Activated CD8-positive, alpha-beta memory T cell treated with anti-CD3 and anti-CD28 coated beads for 1 hour (primary cell): ENCODE measurements at places on chromosomes 16 and 17.

DNA sequence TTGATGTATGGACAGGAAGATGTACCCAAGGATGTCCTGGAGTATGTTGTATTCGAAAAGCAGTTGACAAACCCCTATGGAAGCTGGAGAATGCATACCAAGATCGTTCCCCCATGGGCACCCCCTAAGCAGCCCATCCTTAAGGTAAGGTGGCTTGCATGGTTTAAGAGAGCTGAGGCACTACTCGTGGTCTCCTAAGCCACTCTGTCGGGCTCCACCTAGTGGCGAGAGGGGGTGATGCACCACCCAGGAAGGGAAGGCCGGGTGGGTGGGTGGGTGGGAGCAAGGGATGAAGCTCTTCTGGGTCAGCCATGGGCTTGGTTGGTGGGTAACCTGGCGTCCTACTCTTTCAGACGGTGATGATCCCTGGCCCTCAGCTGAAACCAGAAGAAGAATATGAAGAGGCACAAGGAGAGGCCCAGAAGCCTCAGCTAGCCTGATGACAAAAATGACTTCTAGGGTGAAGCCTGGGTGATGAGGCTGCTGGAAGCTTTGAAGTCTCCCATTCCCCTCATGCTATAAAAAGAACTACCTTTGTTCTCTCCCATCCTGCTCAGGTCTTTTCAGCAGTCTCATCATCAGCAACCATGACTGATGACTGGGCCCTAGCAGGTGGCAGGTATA is 21.5 kb downstream of the GPR179 start:
- peak; percentile 54 for DNase-seq

- no peak for DNase-seq
Observed at GRCh38 chr16:55913716-55914115, 38.5 kb upstream of the CES5A start.

- DNase-seq: no peak
Observed at GRCh38 chr17:43597624-43598356, 51.6 kb upstream of the ETV4 start.

- DNase-seq: no peak
Observed at GRCh38 chr17:12519956-12520594, 145.6 kb upstream of the MYOCD start.

- DNase-seq: no peak
Observed at GRCh38 chr16:66006485-66006884, 360.0 kb upstream of the CDH5 start.

DNA sequence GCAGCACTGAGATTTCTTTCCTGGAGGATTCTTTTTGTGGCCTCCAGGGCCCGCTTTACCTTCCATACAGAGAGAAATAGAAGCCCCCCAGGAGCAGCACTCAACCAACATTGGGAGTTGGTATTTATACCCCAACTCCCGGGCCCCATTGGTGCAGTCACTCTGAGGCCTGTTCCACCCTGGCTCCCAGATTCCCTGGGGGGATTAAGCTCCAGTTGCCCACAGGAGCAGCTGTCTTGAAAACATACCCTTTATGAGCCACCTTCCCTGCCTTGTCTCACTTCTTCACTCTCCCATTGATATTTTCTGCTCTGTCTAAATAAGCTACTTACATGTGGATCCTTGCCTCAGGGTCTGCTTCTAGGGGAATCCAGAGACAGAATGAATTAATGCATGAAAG is 167.8 kb downstream of the KATNIP start:
- DNase-seq: no peak

DNA sequence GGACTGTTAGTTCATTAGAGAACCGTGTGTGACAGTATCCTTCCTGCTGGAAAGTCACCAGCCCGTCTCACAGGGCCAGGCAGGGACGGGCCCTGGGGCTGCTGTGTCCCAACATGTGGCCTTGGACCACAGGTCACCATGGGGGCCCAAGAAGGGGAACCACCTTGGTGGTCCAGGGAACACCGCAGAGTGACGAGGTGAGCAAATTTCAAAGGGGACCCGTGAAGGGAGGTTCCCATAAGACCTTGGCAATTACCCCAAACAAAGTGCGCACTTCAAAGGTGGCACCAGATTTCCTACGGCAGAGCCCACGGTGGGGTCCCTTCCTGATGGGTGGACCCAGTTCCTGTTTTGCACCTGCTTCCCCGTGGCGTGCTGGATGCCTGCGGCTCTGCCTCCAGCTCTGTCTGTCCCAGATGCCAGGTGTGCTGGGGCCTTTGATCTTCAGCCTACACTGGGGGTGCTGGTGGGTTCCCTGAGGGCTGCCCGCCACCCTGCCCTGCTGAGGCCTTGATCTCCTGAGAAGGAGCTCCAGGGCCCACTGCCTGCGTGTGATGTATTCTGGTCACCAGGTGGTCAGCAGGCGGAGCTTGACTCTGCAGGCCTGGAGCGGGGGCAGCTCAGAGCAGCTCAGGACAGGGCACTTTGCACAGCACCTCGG is 27.0 kb downstream of the SLC7A5 start:
- DNase-seq: no peak

DNA sequence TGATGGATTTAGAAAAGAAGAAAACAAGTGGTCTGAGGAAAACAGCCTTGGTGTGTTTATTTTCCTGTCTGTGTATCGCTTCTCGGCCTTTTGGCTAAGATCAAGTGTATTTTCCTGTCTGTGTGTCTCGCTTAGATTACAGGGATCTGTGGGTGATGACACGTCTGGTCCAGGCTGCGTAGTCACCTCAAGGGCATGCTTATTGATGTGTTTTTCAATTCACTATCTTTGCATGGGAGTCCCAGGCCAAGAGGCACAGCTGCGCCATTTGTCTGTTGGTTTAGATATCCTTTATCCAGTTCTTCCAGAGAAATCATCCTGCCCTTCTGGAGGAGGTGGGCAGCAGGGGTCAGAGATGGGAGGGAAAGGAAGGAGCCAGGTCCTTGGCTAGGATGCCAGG is 47.1 kb upstream of the STH start:
- DNase-seq: no peak

DNA sequence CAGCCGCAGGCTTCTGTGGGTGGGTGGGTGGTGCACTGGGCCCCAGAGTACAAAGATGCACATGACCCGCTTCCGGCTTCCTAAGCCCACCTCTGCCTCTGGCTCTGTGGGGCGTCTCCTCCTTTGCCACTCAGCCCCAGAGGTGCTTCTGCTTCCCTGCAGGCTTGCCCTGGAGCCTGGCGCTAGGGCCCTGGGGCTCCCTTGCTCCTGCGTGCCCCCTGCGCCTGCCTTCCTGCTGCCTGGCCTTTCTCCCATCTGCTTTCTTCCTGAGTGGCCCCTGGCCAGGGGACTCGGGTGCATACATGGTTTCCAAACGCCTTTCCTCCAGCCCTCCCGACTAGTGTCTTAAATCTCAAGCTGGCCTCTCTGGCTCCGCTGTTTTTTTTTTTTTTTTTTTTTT is 3.4 kb downstream of the WWOX start:
- no peak for DNase-seq

- DNase-seq: no peak
Observed at GRCh38 chr17:42329025-42329976, 41.0 kb downstream of the STAT5A start.

DNA sequence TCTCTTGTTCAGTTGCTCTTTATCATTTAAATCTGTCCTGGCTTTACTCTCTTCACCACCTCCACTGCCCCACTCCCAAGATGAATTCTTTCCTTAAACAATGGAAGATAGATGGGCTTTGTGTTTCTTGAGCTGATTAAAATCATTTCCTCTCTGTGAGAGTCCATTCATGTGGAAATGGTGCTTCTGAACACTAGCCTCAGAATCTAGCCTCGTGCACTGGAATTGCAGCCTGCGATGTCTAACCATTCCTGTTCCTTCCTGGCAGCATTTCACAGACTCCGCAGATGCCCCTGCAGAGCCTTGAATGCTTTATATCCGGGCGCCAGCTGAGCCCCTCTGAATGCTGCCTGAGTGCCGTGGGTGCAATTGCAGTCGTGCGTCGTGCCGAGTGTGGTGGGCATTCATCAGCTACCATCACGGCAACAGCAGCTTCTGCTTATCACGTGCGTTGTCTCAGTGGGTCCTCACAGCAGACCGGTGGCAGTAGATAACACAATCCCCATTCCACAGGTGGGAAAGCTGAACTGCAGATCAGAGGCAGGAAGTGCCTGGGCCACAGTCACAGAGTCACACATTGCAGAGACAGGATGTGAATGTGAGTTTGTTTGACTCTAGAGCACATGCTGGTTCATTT is 172.8 kb upstream of the WSCD1 start:
- no peak for DNase-seq

DNA sequence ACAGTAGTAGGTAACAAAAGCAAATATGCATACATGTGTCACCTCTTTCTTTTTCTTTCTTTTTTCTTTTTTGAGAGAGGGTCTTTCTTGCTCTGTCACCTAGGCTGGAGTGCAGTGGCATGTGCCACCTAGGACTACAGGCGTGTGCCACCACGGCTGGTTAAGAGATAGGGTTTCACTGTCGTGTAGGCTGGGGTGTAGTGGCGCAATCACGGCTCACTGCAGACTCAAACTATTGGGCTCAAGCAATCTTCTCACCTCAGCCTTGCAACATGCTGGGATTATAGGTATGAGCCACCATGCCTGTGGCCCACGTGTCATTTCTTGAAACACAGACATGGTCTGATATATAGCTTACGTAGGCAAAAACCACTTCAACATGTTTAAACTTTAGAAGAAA is 397.7 kb upstream of the PMFBP1 start:
- DNase-seq: no peak

DNA sequence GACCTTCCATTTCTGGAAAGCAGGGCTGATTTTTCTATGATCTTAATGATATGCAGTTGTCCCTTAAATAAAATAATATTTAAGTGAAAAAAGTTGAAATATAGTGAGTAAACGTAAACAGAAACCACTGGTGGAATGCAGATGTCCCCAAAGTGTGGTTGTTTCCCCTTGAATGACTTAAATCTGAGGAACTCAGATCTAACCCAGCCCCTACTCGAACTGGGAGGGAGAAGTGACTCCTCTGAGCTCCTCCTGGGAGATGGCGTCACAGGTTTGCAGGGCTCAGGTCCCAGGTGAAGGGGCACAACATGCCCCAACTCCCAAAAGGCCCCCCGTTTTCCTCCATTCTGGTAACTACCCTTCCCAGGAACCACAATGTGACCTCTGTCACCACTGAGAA is 142.8 kb downstream of the IRF8 start:
- DNase-seq: no peak

- DNase-seq: no peak
Observed at GRCh38 chr16:11058832-11059231, 114.5 kb downstream of the CLEC16A start.

- DNase-seq: no peak
Observed at GRCh38 chr16:15776572-15776971, 80.3 kb downstream of the MYH11 start.

- no peak for DNase-seq
Observed at GRCh38 chr16:78882751-78883150, 717.8 kb downstream of the MAF start.

- DNase-seq: no peak
Observed at GRCh38 chr16:23143391-23143790, 5.9 kb downstream of the USP31 start.

GRCh38 chr17:27496005-27496404 is 39.8 kb downstream of the KSR1 start:
- DNase-seq: no peak

- DNase-seq: no peak
Observed at GRCh38 chr16:81526935-81527334, 82.3 kb downstream of the CMIP start.

- DNase-seq: no peak
Observed at GRCh38 chr17:63635290-63635689, 13.1 kb downstream of the MAP3K3 start.

DNA sequence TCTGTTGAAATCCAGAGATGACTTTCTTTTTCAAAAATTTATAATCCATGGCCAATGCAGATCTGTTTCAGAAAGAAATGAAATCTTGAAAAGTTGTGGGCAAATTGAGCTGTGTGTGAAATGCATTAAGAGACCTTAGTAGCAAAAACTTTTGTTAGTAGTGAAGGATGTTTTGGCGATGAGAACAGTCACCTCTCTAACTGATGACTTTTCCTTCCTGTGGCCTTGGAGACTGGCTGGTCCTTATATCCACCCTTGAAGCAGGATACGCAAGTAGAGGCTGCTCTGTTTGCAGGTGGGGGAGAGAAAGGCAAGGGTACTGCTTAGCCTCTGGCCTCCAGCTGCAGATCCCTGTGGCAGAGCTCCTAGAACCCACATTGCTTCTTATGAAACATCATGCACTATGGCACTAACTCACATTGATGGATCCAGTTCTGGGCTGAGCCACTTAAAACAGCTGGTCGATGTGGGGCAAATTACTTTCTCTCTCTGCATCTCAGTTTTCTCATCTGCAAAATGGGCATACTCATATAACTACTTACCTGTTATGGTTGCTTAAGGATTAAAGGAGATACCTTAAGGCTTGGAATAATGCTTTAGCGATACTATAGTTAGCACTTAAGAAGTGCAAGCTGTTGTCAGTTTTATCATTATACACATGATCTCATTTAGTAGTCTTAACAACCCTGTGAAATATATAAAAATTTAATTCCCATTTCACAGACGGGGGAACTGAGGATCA is 89.3 kb downstream of the SDR42E1 start:
- DNase-seq: no peak

DNA sequence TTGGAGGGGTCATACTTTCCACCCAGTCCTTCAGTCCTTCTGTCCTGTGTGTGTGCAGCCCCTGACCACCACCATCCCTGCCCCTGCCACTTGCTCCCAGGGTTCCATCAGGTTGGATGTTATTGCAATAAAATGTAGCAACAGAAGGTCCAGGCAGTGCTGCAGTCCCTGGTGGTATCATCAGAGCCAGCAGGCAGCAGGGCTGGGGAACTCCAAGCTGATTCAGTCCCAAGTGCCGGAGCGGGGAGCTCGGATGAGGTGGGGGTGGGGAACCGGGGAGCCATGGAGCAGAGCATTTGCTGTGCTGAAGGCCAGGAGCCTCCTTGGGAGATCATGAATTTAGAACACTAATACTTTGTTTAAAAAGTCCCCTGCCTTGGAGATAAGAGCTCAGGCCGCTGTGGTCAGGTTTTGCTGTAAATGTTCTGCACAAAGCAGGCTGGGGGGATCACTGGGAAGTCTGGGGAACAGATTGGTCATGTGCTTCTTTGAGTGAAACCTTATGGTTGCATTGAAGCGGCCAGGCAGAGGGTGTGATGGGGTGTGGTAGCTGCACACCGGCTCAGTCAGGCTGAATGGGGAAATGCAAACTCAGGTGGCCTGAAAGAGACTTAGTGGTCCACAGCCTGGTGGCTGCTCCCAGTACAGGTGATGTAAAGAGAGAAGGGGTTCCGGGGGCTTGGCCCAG is 225.9 kb downstream of the SEC14L1 start:
- no peak for DNase-seq
